NCI-H1048 (cell line): ENCODE measurements at places on chromosomes 1 and 21.

DNA sequence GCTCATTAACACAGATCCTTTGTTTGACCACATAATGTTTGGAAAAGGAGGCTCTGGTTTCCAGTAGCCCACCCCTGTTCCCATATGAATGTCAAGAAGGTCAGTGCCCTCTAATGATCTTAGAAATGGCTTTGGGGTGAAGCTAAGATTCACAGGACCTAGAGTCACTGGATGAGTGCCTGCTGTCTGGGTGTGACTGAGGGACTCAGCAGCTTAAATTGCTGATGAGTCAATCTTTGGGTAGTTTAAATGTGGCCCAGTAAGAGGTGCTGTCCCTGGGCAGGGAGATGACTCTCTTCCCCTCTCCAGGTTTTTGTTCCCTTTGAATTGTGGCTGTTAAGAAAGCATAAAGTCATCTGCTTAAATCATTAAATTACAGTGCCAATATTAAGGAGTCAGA is 50.6 kb downstream of the L1TD1 start:
- DNase-seq = no peak

DNA sequence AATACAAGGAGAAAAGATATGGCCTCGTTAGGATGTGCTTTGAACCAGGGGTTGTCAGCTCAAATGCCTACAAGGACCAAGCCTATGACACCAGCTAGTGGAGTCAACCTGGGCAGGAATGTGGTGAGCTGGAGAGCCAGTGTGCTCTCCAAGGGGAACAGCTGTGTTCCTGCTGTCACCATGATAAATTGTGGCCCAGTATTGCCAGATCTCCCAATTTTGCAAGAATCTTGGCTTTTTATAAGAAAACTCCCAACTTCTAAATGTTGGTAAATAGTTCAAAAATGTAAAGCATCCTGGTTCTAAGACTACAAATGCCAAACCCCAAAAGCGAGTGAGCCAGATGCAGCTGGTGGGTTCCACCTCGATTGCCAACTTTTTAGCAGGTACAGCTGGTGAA is 391.1 kb downstream of the PLPP3 start:
- DNase-seq = no peak

GRCh38 chr1:214219902-214220301 is 61.1 kb upstream of the SMYD2 start:
- no peak for DNase-seq

- no peak for DNase-seq
Measured at GRCh38 chr1:1306070-1306660, 1.6 kb downstream of the ACAP3 start.

GRCh38 chr1:217493290-217493689 is 137.6 kb downstream of the GPATCH2 start:
- DNase-seq = no peak

- no peak for DNase-seq
Measured at GRCh38 chr1:16173447-16174260, 17.8 kb upstream of the EPHA2 start.

- no peak for DNase-seq
Measured at GRCh38 chr21:45162115-45162514, 87.7 kb downstream of the ADARB1 start.

DNA sequence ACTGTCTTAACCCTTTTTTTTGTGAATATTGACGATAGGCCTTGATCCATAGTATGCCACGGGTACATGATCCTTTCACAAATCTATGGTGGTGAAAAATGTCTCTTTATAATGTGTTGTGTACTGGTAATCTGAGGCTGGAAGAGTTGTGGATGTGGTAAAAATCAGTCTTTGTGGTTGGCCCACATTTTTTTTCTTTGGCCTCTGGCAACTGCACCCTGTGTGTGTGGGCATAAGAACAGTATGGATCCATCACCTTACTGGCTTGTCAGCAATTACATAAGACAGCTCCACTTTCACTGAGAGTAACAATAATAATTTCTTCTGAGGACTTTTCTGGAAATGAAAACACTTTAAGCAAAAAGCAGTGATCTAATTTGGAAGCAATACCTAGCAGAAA is 101.6 kb downstream of the GABPA start:
- DNase-seq = no peak

- DNase-seq = no peak
Measured at GRCh38 chr1:83860490-83861221, 138.3 kb downstream of the TTLL7 start.

GRCh38 chr1:58084266-58084665 is 462.3 kb downstream of the OMA1 start:
- no peak for DNase-seq

- DNase-seq = no peak
Measured at GRCh38 chr21:46361935-46362334, 38.0 kb downstream of the PCNT start.

GRCh38 chr1:210251680-210252490 is 19.3 kb downstream of the SERTAD4 start:
- DNase-seq = no peak

DNA sequence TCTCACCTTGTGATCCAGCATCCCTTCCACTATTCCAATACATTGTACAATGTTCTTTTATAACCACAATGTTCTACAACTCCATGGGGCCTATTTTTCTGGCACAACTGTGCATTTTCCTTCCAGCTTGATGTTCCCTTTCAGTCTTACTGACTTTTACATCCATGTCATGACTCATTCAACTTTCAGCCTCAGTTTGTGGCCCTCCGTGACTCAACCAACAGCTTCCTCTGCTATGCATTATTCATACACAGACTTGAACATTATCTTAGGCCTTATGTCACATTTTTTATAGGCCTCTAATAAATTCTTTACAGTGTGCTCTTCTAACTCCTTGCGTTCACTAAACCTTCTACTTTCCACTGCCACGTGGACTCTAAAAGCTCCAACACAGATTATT is 119.4 kb upstream of the PRMT6 start:
- DNase-seq = no peak
